ENCODE measurements at places on chromosomes 6 and 20.

DNA sequence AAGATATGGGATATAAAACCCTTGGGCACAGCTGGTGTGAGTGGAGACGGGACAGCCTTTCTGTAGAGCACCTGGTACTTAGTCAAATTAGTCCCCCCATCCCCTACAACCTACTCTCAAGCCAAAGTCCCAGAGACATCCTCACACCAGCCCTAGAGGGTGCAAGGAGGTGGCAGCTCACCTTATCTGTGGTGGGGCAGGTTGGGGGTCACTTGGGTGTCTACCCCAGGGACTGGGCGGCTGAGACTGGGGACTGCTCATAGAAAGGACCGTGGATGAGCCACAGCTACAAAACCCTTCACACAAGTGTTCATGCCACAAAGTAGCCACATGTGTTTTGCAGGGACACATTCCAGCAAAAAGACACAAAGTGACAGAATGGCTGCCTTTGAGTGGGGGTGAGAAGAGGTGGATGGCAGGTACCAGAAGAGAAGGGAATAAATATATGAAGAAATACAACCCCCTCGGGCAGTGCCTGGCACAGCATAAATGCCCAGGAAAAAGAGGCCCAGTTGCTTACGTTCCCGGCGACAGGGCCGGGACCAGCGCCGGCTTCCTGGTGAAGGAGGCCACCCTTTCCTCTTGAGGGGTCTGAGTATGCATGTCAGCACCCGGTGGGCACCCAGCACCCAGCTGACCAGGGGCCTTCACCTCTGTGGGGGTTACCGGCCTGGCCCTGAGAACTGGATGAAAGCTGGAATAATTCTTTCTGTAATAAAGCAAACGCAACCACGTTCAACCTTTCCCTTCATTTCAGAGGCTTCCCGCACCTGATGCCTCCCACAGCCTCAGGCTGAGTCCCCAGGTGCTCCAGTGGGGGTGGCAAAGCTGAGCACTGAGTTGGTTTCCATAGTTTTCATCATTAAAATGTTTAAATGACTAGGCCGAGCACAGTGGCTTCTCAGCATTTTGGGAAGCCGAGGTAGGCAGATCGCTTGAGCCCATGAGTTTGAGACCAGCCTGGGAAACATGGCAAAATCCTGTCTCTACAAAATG, 14.4 kb upstream of the CEBPB start:
- DNase-seq = no peak

DNA sequence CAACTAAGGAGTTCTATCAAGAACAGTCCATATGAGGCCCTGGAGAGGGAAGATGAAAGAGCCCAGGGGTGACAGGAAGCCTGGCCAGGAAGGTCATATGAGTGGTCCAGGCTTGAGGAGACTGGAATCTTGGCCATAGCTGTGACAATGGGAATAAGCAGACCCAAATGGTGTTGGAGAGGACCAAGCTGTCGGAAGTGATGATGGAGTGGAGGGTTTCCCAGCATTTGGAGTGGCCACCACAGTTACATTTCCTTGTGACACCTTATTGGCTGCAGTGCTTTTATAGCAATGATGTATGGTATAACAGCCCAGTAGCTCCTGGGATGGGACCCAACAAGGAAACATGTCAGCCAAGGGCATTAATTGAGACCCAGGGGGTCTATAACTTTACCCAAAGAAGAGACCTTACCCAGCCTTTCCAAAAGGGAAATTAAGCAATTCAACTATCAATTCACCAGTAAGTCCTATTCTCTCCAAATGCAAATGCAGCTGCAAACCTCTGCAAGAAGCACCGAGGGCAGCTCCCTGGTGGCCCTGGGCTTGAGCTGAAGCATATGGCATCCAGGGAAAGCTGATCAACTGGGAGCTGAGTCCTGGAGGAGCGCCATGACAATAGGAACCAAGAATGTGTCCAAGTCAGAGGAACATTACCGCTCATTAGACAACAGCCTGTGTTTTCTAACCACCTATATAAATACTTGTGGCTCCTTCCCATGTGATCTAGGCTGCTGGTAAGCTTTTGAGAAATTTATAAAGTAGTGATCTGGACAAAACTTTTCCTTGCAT, 219.4 kb downstream of the SOD2 start:
- no peak for DNase-seq

DNA sequence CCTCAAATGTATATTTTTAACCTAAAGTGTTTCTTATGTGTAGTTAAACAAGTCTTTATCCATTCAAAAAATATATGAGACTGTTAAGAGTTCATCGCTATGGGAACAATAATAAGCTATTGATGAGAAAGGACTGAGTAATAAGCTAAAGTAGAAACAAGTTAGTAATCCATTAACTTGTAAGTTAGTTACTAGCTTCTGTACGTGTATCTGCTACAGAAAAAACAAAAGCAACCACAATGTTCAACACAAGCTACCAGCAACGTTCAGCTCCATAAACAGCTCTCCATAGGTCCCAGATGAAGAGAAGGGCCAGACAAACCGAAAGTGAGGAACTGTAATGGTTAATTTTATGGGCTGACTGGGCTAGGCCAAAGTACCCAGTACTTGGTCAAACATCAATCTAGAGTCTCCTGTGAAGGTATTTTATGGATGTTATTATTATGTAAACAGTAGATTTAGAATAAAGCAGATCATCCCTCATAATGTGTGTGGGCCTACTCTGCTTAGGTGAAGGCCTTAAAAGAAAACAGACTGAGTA, 33.8 kb upstream of the FAM135A start:
- no peak for DNase-seq

- DNase-seq = no peak
Measured at GRCh38 chr20:42754706-42755105, 435.0 kb downstream of the PTPRT start.

- DNase-seq = no peak
Measured at GRCh38 chr20:8408587-8409307, 276.7 kb downstream of the PLCB1 start.

GRCh38 chr6:55450005-55450404, 122.7 kb downstream of the GFRAL start:
- DNase-seq = no peak

DNA sequence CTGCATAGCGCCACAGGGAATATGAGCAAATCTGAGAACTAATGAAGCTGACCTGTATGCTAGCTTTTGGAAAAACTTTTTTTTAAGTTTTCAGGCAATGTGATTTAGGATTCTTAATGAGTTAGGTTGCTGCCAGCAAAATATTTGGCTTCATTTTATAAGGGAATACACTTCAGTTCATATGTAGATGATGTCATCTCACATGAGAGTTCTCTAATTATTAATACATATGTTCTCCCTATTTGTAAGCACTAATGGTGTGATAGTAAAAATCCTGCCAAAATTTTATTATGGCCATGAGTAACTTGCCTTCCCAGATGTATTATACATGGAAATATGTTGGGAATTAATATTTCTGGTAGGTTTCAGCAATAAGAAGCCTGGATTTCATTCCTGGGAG, 573.8 kb downstream of the EPM2A start:
- DNase-seq = no peak

DNA sequence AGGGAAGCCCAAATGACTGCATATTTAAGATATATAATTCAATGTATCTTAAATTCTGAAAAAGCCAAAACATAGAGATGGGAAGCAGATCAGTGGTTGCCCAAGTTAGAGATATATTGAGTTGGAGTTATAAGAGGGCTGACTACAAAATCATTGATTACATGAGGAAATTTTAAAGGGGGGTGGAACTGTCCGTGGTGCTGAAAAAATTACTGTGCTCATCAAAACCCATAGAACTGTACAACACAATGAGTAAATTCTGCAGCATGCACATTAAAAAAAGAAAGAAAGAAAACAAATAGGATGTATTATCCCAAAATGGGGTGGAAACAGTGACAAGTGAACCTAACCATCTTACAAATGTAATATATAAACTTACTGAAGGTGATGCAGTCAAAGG, 100.9 kb downstream of the FUT9 start:
- DNase-seq = no peak

GRCh38 chr20:54004445-54004844, 65.9 kb downstream of the BCAS1 start:
- DNase-seq = no peak

GRCh38 chr6:21992178-21992967, 304.5 kb downstream of the PRL start:
- DNase-seq = no peak

DNA sequence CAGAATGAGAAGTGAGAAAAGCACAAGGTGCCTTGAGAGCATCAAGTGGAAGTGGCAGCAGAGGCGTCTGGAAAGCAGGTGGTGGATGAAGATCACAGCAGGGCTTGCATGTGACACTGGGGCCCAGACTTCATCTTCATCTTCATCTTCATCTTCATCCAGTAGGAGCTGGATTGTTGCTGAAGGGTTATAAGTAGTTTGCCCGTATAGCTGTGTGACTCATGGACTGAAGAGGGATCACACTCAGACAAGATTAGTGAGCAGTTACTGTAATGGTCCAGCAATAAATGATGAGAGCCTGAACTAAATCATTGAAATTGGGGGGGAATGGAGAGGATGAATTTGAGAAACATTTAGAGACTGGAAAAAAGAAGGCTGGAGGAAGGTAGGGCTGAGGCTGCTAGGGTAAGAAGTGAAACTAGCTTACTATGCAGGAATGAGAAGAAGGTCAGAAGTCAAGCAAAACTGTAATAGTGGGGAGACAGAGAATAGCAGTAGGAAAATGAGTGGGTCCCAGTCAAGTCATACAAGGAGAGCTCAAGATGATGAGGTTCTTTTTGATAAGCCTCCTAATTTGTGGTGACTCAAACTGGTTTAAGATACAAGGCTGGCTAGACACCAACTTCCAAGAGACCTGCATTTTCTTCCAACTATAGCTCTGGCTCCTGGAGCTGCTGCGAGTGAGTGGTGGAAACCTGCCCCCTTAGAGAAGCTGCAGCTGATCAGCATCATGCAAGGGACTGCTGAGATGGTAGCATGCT, 92.3 kb upstream of the BEND6 start:
- DNase-seq = no peak

DNA sequence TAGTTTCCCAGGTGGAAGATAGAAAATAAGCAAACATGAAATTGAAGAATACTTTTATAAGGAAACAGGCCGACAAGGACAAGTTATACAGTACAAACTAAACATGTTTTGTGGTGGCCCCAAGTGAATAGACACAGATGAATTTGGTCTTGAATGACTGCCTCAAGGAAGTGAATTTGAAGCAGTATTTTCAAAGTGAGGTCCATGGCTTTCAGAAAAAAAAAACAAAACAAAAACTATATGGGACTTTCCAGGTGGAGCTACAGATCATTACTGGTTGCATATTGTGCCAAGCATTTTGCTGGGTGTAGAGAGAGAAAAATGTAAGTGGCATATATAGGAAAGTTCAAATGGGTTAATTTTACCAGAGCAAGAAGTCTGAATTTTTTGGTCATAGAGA, 68.8 kb downstream of the CYB5R4 start:
- no peak for DNase-seq

DNA sequence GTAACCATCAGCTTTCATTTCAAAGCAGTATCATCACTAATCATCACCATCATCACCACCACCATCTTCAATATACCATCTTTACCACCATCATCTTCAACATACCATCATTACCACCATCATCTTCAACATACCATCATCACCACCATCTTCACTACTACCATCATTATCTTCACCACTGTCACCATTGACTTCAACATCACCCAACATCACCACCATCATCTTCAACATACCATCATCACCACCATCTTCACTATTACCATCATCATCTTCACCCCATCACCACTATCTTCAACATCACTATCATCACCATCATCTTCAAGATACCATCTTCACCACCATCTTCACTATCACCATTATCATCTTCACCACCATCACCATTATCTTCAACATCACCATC, 40.5 kb upstream of the FRMD1 start:
- DNase-seq = no peak

DNA sequence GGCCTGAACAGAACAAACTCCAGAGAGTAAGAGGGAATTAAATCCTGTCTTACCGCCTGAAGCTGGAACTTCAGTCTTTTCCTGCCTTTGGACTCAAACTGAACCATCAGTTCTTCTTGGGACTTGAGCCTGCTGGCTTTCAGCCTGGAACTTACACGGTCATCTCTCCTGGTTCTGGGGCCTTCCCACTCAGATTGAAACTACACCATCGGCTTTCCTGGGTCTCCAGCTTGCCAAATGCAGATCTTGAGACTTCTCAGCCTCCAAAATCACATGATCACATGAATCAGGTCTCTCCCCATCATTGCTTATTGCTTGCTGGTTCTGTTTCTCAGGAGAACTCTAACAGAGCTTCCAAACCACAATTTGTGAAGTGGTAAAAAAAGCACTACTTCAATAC, 276.3 kb downstream of the KIF16B start:
- DNase-seq = no peak

- no peak for DNase-seq
Measured at GRCh38 chr6:35396991-35397390, 54.6 kb downstream of the PPARD start.

GRCh38 chr20:63886054-63886419, 8.9 kb upstream of the DNAJC5 start:
- no peak for DNase-seq

- DNase-seq = peak; percentile 74
Measured at GRCh38 chr6:35370124-35370741, 27.9 kb downstream of the PPARD start.

Measured in GOT3 (cell line).